Head of caudate nucleus (tissue), 42 donors: ENCODE measurements at places on chromosomes 16 and 17.

- no peak for DNase-seq
These were observed 9.2 kb upstream of the KANSL1 start for GRCh38 chr17:46202424-46202823.

DNA sequence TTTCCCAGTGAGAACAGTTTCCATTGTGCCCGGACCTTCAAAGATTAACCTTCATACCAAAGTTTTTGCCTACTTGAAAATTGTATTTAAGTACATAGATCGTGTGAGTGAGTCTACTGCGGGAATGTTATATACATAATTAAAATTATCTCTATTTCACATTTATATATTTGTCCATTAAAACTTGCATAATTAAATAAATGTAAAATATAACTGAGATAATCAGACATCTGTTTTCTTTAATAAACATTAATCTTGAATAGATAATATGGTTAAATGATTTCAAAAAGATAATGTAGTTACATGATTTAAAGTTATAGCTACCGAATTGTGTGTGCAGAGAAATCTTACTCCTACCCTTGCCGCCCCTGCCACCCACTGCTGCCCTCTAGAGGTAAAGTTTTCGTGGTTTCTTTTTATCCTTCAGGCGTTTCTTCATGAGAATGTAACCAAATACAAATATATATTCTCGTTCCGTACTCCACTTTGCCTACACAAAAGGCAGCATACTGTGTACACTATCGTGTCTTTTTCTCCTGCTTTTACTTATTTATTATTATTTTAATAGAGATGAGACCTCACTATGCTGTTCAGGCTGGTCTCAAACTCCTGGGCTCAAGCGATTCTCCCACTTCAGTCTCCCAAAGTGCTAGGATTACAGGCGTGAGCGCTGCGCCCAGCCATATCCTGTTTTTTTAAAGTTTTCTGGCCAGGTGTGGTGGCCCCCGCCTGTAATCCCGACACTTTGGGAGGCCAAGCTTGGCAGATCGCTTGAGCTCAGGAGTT lies 35.6 kb downstream of the RPA1 start:
- DNase-seq = no peak

- DNase-seq = no peak
These were observed at the start of gene NHERF2 for GRCh38 chr16:2026461-2027023. Gene NHERF2 (plus strand): TSS chr16:2026902. CDS start chr16:2027006, 104 bp downstream.

DNA sequence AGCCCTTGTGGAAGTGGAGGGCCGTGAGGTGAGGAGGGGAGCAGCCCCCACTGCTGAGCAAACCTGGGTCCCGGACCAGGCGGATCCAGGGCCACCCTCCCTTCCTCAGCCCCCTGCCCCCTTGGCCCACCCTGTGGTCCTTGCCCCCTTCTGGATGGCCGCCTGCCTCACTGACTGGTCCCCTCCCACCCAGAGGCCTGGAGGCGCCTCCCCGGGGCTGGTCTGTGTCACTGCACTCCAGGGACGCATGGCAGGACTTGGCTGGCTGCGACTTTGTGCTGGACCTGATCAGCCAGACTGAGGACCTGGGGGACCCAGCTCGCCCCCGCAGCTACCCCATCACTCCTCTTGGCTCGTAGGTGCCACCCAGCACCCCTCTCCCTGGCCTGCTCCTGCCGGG lies 19.2 kb upstream of the SMIM5 start:
- no peak for DNase-seq

DNA sequence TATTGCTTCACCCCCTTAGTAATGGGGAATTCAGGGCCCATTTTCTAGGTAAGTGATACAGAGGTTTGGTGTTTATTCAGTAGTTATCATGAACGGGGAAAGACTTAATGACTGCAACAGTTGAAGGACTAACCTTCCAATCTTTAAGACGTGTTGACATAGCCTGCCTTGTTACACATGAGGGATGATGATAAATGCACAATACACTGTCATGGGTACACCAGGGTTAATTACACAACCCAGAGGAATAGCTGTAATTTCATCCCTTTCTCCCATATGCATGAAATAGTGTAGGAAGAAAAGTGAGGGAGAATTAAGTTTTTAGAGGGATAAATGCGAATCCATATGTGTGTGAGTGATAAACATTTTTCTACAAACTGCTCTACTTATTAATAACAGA lies 10.7 kb downstream of the MYH4 start:
- no peak for DNase-seq

- DNase-seq = peak; percentile 31
These were observed 60.1 kb upstream of the MED9 start for GRCh38 chr17:17416400-17417360.

DNA sequence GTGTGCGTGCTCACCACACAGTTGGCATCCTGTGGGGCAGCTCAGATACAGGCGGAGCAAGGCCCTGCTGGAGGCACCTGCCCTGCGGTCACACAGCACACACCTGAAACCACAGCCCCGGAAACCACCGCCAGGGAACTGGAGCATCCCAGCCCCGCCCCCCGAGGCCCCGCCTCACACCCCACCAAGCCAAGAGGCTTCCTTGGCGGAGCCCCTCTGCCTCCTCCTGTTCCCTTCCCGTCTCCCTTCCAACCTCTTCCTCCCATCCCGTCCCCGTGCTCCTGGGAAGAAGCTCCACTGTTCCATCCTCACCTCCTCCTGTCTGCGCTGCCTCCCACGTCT lies 205.5 kb downstream of the NTN1 start:
- no peak for DNase-seq

- DNase-seq = no peak
These were observed 9.4 kb downstream of the KRT33A start for GRCh38 chr17:41340934-41341861.

DNA sequence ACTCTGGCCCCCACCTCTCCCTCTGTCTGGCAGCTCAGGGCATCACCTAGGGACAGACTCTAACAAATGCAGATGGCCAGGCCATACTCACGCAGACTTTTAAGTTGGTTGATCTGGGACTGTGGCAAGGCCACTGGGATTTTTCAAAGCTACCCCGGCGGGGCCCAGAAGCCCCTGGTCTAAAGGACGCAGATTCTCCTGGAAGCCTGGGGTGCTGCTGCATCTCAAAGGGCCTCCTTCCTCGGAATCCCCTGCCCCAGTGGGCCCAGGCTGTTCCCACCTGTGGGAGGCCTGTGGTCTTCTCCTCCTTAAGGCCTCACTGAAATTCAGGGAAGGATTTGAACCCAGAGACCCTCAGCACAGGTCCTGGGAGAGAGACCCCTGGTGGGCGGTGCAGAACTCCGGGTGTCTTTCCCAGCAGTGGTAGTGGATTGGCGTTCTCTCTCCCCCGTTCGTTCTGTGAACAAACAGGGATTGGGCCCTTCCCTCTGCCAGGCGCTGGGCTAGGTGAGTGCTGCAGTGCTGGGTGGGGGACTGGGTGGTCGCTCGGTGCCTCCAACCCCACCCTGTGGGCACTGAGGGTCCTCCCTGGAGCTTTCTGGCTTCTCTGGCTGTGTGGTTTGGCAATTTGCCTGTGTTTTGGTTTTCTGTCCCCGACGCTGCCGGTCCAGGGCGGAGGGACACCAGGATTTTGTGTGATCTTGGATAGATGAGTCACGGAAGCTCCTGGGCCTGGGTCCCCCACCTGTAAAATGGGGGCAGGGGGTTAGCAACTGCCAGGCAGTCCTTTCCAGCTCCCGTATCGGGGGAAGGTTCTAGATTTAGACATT lies 160.5 kb upstream of the GSE1 start:
- DNase-seq = no peak

- no peak for DNase-seq
These were observed 93.8 kb downstream of the ZDHHC7 start for GRCh38 chr16:84917492-84917891.

- DNase-seq = no peak
These were observed 140.9 kb upstream of the CCL2 start for GRCh38 chr17:34114174-34114573.

- no peak for DNase-seq
These were observed 10.7 kb downstream of the MSRB1 start for GRCh38 chr16:1932050-1933028.

- peak; percentile 43 for DNase-seq
These were observed 43.8 kb upstream of the DHX40 start for GRCh38 chr17:59521465-59522126.

DNA sequence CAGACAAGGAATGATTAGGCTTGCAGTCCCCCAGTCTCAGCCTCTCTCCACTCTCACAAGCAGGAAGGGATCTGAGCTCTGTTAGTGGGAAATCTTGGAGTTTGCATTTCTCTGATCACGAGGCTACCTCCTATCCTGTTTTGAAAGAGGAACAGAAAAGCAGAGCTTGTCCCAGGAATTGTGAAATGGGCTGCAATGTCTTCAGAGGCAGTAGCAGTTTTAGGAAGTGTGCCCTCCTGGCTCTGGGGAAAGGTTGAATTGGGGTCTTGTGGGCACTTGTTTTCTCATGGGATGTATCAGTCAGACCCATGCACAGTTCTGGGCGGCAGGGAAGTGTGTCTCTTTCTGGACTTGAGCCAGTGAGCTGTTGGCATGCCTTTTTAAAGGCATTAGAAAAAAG lies 22.8 kb downstream of the NUP85 start:
- no peak for DNase-seq
